M059J (cell line): ENCODE measurements at places on chromosomes 11 and 22.
A peak's percentile ranks its signal among the peaks of the same experiment; 100 is the strongest.

GRCh38 chr11:115396533-115396932 is 107.7 kb downstream of the CADM1 start:
- DNase-seq = no peak

DNA sequence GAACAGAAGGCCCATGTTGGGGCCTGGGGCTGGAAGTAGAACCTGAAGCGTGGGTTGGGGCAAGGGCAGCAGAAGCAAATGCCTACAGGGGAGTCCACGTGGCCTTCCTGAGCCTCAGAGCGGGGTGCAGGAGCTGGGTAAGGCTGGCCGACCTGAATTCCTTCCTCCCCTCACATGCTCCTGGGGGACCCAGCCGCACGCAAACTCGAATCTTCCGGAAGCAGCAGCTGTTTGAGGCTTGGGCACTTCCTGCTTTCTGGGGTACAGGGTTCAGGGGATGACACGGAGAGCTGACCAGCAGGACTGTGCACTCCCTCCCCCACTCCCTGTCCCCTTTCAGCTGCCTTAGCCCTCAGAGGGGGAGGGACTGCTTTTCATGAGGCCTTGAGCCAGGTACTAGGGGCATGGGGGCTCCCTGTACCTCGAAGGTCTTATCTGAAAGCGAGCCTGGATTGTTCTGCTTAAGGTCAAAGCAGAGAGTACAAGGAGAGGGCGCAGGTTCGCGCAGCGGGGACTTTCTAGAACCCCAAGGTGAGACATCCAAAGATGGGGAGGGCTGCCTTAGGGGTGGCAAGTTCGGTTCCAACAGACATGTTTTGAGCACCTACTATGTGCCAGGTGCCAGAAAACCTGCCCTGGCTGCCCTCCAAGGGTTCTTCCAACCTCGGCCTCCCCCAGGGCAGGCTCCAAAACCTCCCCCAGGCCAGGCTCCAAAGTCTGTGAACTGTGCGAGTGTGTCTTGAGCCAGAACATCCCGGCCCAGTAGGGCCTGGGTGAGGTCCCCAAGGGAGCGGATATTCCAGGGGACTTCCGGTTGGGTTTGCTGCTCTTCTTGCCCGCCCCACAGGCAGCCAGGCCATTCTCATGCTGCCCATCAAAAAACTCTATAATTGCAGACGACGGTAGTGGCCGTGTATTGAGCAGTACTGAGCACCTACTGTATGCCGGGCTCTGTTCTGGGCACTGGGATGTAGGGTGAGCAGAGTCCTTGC is 1.7 kb downstream of the NCF4 start:
- DNase-seq = no peak

DNA sequence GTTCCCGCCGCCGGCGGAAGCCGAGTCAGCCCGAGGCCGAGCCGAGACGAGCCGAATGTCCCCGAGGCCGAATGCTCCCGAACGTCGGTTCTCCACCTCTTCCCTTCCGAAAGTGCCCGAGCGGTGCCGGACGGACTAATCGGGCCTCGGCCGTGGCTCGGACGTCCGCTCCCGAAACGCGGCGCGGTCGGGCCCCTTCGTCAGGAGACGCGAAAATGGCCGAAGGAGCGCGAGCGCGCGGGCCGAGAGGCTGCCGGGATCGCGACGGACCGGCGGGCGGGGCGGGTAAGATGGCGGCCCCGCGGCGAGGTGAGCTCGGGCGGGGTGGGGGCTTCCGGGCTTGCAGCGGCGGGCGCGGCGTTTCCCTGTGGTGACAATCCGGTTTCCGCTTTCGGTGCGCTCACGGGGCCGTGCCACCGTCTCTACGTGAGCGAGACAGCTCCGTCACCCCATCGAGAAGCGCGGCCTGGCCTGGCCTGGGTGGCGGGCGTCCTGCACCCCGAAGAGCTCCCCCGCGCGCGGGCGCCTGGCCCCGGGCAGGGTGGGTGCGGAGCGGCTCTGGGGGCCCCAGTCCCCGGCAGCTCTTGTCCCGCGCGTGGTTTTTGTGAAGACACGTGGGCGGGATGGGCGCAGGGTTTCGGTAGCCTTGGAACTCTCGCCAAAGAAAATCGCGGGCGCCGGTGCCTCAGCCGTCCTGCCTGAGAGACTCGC is at the start of gene TMEM80:
TSS of gene TMEM80 (plus strand) at position 279 of the 711 bp plus-strand sequence. CDS start at position 291, 12 bp downstream.
- DNase-seq = peak; percentile 98

DNA sequence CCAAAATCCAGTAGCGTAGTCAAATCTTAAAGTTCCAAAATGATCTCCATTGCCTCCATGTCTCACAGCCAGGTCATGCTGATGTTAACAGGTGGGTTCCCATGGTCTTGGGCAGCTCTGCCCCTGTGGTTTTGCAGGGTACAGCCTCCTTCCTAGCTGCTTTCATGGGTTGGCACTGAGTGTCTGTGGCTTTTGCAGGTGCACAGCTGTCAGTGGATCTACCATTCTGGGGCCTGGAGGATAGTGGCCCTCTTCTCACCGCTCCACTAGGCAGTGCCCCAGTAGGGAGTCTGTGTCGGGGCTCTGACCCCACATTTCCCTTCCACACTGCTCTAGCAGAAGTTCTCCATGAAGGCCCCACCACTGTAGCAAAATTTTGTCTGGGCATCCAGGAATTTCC is 132.8 kb downstream of the KCNC1 start:
- no peak for DNase-seq

GRCh38 chr22:30047364-30047738 is 32.9 kb upstream of the HORMAD2 start:
- DNase-seq = peak; percentile 22
